ENCODE measurements at places on chromosomes 5 and 9.

DNA sequence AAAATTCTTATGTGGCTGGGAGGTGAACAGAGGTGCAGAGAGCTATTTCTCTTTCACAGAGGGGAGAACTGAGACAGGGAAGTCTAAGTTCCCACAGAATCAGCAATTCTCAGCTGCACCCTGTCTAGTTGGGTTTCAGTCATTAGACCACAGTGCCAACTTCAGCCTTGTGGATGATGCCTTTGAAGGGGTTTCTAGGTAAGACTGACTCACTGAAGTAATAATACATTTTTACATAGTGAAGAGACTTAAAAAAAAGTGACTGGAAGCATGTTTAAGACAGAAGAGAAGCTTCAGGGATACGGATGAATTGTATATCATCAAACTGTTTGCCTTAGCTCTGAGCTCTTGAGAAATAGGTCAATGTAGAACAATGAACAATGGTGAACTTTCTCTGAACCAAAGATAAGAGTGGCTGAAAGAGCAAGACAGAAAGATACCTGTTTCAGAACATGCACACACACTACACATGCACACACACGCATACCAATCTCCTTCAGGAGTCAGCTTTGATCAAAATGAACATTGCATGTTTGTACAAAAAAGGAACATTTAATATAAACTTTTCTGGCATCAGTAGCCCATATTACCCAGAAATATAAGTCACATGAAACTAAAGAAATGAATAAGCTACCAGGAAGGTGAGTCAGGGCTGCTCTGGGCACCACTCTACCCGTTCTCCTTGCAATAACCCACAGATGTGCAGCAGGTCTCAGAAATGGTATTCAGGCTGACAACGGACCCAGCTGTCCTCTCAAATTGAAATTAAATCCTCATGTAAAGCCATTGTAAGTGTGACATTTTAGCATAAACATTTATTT is 12.6 kb upstream of the FYB1 start:
- DNase-seq = no peak

DNA sequence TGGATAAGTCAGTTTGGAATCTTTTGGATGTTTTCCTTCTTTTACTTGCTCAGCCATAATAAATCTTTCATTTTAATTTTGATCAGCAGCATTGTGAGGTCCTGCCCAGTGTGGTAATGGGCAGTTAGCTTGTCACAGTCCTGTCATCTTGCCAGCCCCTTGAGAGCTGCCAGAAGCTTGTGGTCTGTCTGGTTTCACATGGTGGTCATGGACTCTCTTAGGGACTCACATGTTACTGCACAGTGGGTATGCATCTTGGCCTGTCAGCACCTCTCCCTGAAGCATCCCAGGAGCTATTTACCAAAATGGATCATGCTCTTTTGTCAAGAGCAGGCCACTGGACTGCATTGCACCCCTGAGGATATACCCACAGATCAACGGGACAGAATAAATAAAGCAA is 60.3 kb downstream of the DAPK1 start:
- DNase-seq = no peak

- no peak for DNase-seq
Measured at GRCh38 chr5:107404595-107405374, 266.0 kb downstream of the EFNA5 start.

GRCh38 chr5:16871746-16872339 is 64.2 kb downstream of the MYO10 start:
- peak; percentile 75 for DNase-seq

- no peak for DNase-seq
Measured at GRCh38 chr5:143170104-143170503, 233.4 kb downstream of the NR3C1 start.

- DNase-seq = no peak
Measured at GRCh38 chr5:101047181-101047580, 144.1 kb upstream of the ST8SIA4 start.

DNA sequence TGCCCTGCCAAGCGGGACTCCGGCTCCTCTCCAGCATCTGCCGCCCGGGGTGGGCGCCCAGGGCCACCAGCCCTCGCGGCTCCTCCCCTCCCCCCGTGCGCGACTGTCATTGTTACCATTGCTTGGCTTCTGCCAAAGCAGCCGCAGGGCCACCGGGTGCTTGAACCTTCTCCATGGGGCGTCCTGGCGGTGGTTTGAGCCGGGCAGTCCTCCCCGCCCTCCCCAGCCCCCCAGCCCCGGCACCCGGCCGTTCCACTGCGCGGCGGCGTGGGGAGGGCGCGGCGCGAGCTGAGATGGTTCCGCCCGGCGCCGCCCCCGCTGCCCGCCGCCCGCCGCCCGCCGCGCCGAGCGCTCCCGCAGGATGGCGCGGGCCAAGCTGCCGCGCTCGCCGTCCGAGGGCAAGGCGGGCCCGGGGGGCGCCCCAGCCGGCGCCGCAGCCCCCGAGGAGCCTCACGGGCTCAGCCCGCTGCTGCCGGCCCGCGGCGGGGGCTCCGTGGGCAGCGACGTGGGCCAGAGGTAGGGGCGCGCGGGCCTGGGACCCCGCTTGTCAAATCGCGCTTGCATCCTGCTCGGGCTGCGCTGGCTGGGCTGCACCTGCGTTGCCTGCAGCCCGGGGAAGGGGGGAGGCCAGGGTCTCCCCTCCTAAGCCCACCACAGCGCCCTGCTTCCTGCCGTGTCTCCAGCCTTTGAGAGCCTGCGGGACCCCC is 34.4 kb downstream of the KCNT1 start:
- DNase-seq = no peak

DNA sequence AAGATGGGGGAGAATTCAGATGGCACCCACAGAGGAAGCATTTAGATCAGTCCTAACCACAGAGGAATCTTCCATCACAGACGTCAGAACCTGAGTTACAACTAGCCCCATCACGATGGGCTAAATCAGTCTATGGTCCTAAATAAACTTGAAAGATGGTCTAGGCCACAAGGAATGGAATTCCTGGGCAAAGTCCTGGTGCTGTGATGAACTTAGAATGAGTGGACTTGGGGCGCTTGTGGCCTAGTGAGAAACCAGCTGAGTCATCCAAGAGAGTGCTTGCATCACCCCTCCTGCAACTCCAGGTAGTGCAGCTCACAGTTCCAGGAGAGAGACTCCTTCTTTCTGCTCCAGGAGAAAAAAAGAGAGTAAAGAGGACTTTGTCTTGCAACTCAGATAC is 722.9 kb upstream of the RGMB start:
- no peak for DNase-seq

- DNase-seq = no peak
Measured at GRCh38 chr5:64653766-64654560, 36.3 kb upstream of the SHISAL2B start.

DNA sequence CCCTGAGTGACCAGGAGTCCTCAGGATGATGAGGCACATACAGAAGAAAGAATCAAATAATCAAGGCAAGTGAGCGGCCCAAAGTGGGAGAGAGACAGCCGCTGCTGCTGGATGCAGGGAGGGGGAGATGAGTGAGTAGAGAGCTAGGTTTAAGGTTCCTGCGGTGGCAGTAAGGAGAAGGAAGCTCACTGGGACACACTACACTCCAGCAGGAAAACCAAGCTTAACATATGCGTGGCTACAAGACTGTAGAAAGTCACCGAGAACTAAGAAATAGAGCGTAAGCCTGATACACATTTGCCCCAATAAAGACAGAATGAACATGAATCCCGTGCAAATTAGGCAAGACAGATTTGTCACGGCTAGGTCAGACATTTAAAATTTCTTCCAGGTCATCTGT is 470.2 kb downstream of the KDM4C start:
- no peak for DNase-seq

GRCh38 chr5:98031496-98031895 is 742.0 kb upstream of the RGMB start:
- no peak for DNase-seq

- DNase-seq = no peak
Measured at GRCh38 chr9:135330307-135330631, 149.3 kb upstream of the PPP1R26 start.

DNA sequence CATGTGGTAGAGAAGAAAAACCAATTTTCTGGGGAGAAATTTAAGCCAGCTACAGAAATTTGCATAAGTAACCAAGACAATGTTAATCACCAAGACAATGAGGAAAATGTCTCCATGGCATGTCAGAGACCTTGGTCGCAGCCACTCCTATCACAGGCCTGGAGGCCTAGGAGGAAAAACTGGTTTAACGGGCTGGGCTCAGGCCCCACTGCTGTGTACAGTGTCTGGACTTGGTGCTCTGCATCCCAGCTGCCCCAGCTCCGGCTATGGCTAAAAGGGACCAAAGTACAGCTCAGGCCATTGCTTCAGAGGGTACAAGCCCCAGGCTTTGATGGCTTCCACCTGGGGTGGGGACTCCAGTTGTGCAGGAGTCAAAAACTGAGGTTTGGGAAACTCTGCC is 1075.1 kb upstream of the CDH18 start:
- DNase-seq = no peak

- DNase-seq = no peak
Measured at GRCh38 chr9:14907360-14907685, 2.9 kb downstream of the FREM1 start.

DNA sequence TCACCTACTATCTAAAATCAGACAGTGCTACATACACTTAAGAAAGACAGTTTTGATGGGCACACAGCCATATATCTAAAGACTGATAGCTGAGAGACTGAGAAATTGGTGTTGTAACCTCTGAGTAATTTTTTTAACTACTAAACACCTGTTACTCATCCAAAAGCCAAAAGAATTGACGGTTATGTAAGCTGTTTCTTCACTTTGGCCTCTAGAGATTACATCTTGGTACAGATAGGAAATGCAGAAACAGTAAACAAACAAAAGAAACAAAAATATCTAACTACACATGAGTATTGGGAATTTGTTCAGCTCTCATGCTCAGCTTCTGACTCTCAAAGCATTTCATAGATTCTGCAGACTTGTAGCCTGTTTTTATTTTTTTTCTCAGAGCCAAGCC is 152.1 kb upstream of the GAS1 start:
- no peak for DNase-seq

- DNase-seq = peak; percentile 7
Measured at GRCh38 chr9:120331913-120332312, 248.1 kb downstream of the CDK5RAP2 start.

DNA sequence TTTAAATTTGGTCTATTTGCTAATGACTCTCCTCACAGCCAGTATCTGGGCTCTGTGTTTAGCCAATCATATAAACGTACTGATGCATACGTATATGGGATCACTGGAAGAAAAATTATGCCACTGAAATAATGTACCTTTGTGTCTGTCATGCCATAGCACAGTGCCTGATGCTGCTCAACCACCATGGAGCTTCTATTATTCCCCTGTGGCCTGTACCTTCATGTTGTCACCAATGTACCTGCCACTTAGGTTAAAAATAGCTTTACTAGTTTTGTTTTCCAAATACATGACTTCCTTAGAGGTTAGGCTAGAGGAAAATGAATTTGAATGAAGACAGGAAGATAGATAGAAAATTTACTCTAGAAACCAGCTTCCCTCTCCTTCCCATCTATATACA is 34.6 kb downstream of the HACD4 start:
- no peak for DNase-seq

DNA sequence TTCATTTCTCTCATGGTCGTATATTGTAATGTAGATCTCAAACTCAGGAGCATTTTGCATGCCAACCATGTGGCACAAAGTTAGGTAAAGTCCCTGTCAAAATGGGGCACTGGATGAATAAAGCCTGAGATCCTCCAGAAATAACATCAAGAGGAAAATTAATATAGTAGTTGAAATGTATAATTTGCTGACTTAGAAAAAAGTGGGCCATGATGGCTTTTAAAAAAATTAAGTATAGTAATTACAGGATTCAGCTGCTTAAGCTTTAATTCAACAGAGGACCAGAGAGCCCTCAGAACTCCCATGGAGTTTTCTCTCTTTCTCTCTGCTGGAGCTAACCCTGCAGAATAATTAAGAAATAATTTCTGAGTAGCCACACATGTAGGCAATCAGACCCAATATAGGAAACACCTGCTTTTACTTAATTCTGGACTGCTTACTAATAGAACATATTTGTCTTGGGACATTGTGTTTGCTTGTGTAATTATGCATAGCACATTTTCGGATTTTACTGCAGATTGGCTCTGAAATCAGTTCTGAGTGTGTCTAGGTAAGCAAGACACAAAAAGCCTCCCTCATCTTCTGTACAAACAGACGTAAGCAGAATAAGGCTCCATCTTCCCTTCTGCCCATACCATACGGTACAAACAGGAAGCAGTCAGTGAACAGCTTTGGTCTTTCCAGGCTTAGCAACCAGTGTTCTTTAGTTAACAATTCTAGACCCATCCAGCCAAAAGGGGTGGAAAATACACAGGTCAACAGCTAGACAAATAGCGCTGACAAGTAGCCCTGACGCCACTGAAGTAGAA is 26.5 kb upstream of the PCSK1 start:
- DNase-seq = no peak

DNA sequence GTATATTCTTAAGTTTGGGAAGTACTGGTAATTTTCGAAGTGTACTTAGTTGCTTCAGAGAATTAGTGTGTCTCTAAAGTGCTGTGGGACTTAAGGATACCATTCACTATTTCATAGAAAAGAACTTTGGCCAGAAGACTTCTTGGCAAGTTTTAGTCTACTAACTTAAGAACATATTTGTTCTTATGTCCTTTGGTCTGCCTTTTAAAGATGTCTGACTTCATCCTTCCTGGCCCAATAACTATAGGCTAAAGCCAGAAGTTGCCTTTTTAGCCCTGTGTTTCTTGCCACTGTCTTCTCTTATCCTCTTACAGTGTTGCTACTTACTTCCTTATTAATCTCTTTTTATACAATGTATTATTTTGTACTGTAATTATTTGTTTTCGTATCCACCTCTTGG is 6.3 kb downstream of the RBM27 start:
- DNase-seq = no peak

DNA sequence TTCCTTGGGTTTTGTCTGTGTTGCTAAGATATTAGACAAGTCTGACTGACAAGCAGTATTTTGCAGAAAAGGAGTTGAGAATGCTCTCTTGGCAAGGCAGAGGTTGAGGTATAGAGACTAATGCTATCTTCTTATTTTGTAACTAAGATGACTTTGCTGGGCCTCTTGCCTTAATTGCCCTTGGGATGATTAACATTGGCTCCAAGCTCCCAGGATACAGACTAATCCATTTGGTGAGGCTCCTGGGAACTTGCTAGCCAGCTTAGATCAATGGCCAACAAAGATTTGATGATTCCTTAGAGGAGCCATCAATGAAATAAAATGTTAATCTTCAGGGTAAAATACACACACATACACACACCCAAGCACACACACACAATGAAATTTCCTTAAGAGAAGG is 28.7 kb upstream of the AP3B1 start:
- no peak for DNase-seq

DNA sequence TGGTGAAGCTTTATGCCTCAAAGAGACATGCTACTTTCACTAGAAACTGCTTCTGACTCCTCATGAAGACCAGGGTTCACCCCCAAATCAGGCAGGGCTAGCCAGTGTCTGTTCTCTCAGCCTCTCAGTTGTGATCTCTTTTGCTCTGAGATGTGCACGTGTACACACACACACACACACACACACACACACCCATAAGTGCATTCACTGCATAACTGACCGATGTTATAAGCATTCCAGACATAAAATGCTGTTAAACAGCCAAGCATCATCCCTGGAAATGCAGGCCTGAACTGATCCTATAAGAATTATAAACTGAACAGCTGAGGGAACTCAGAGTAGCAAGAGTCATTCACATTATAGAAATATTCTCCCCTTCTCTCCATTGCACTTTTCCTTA is 85.0 kb downstream of the FSTL4 start:
- no peak for DNase-seq

- no peak for DNase-seq
Measured at GRCh38 chr9:13898957-13899356, 415.0 kb downstream of the NFIB start.

Measured in AG09309 (cell line).